Transverse colon (tissue), 4 donors: ENCODE measurements at places on chromosomes 2 and 18.
A peak's percentile ranks its signal among the peaks of the same experiment; 100 is the strongest.

- H3K4me3 ChIP-seq = no peak overlapping the region
- no peak for DNase-seq
- peaks cover 93% of the 10 kb centered on the region for H3K36me3 ChIP-seq
- H3K27ac ChIP-seq = no peak overlapping the region
- no peaks in the 10 kb centered on the region for H3K27me3 ChIP-seq
Observed at GRCh38 chr2:74364533-74365505, 15.3 kb downstream of the DCTN1 start.

DNA sequence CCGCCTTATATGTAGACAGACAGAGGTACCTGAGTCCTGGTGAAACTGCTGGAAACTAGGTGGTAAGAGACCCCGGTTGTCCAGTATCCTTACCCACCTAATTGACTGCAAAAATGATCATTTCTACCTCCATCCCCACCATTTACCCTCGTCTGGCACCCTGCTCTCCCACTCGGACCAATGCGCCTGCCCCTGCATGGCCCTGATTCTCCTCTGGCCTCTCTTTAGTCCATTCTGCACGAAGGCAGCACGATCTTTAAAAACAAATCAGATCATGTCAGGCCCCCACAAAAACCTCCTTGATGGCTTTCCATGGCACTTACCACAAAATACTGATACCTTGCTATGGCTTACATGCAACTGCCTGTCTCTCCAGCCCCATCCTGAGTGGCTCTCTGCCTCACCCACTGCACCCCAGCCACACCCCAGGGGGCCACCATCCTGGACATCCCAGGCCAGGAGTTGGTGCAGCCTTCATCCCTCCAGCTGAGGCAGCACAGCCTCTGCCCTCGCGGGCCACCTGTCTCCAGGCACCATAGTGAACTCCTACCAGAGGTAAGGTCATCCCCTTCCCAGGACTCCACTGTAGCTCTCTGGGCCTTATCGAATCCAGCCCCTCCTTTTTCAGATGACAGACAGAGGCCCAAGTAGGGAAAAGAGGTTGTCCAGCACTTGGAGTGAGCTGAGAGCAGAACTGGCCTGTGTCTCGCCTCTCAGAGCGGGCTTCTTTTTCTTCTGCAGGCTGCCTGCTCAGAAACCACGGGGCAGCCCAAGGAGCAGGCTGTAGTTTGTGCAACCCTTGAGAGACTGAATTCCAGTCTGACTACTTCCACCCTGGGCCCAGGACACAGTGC lies 12.3 kb upstream of the CIB4 start:
- no peak overlapping the region for H3K4me3 ChIP-seq
- no peak for DNase-seq
- H3K27ac ChIP-seq = no peak overlapping the region
- H3K27me3 ChIP-seq = no peaks in the 10 kb centered on the region
- H3K4me1 ChIP-seq = no peaks in the 10 kb centered on the region

- H3K4me1 ChIP-seq = no peaks in the 10 kb centered on the region
- peaks cover 56% of the 10 kb centered on the region for H3K36me3 ChIP-seq
- no peak overlapping the region for H3K4me3 ChIP-seq
- no peak for DNase-seq
Observed at GRCh38 chr2:25749676-25750075, 76.3 kb upstream of the DTNB start.

DNA sequence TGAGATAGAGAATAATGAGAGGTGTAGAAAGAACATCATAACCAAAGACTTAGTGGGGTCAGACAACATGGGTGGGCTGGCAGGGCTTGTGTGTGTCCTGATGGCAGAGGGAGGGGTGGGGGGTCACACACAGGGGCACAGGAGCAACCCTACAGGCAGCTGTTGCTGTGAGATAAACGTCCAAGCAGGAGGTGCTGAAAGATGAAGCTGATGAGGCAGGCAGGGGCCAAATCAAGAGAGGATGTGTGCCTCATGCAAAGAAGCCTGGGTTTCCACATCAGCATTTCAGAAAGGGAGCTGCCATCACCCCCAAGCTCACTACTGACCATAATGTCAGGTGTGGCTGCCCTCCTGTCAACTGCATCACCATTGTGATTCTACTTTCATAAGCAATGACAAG lies 16.0 kb upstream of the SKA1 start:
- no peaks in the 10 kb centered on the region for H3K36me3 ChIP-seq
- H3K4me3 ChIP-seq = no peak overlapping the region
- no peak overlapping the region for H3K27ac ChIP-seq
- no peak for DNase-seq
- H3K27me3 ChIP-seq = no peaks in the 10 kb centered on the region
- no peaks in the 10 kb centered on the region for H3K4me1 ChIP-seq

DNA sequence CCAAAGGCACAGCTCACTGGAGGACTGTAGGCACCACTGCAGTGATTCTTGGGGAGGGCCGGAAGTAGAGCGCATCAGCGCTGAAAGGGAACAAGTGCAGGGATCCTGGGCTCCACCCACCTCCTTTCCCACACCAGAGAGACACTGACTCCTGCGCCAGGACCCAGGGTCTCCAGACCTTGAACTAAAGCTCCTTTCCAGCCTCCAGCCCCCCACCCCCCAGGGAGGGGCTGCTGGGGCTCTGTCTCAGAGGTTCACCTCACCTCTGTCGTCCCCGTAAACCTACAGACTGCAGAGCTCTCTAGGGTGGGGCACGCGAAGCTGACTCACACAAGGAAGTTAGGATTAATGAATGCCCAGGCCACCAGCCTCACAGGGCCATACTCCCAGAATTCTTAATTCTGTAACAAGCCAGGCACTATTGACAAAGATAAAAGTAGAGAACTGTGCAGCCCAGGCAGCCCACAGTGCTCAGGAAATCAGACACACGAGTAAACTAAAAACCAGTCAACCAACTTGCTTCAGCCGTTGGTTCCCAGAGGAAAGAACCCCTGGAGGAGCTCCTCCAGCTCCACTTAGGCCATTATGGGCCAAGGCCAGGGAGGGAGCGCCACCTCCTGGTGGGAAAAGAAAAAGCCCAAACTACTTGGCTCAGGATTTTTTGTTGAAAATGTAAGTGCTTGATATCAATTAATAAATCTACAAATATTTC lies 45.1 kb upstream of the ACAA2 start:
- no peak overlapping the region for H3K4me3 ChIP-seq
- H3K4me1 ChIP-seq = peaks cover 32% of the 10 kb centered on the region
- H3K27ac ChIP-seq = peak overlapping the region; percentile 87
- H3K27me3 ChIP-seq = no peaks in the 10 kb centered on the region
- no peaks in the 10 kb centered on the region for H3K36me3 ChIP-seq

GRCh38 chr2:195477248-195477995 lies 179.6 kb upstream of the SLC39A10 start:
- no peak overlapping the region for H3K27ac ChIP-seq
- H3K4me3 ChIP-seq = no peak overlapping the region
- H3K27me3 ChIP-seq = no peaks in the 10 kb centered on the region

DNA sequence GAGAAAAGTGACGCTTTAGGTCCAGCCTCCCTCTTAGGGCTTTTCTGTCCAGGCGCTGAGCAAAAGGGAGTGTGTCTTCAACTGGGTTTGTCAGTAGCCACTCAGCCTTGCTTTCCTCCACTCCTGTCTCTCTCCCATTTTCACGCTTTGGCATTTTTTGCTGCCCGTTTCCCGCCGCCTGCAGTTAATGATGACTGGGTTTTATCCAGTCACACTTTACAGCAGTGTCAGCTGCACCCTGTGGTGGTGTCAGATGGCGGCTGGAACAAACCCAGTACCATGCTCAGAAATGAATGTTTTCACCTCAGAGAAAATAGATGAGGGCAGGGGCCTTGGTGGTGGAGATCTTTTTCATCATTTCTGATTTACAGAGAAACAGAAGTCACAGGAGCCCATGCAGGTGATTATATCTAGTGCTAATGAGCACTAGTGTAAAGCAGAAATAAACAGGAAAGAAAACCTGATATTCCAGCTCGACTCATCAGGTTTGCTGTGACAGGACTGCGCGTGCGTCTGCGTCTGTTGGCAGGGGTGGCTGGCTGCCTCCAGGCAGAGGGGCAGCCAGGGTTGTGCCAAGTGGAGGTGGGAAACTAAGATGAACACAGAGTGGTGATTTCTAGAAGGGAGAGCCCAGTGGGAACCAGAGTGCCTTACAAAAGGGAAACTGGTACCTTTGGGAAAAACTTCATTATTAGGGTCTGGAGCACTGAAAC lies 139.9 kb downstream of the TANC1 start:
- H3K4me3 ChIP-seq = no peak overlapping the region
- no peaks in the 10 kb centered on the region for H3K4me1 ChIP-seq
- DNase-seq = no peak
- H3K27me3 ChIP-seq = no peaks in the 10 kb centered on the region
- no peaks in the 10 kb centered on the region for H3K36me3 ChIP-seq

- no peak for DNase-seq
- H3K27ac ChIP-seq = no peak overlapping the region
- no peaks in the 10 kb centered on the region for H3K36me3 ChIP-seq
- H3K4me3 ChIP-seq = no peak overlapping the region
- H3K27me3 ChIP-seq = no peaks in the 10 kb centered on the region
- H3K4me1 ChIP-seq = no peaks in the 10 kb centered on the region
Observed at GRCh38 chr2:180376066-180376465, 369.0 kb upstream of the CWC22 start.

DNA sequence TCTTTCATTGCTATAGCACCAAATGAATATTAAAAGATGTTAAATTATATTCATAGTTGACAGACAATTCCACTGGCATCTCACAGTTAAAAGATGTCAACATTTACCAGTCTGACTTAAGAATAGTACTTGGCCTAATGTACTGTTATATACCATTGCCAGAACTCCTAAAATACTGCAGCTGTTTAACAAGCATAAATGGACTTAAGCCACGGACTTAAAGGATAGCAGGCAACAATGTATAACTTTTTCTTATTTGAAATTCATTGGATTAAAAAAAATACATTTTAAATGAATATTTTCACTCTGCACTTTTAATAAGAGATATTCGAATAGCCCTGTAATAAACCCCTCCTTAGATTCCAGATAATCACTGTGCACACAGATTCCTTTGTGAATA lies 3.8 kb downstream of the TCF4 start:
- no peak overlapping the region for H3K27ac ChIP-seq
- H3K4me3 ChIP-seq = peak overlapping the region; percentile 68
- H3K36me3 ChIP-seq = no peaks in the 10 kb centered on the region
- DNase-seq = no peak

DNA sequence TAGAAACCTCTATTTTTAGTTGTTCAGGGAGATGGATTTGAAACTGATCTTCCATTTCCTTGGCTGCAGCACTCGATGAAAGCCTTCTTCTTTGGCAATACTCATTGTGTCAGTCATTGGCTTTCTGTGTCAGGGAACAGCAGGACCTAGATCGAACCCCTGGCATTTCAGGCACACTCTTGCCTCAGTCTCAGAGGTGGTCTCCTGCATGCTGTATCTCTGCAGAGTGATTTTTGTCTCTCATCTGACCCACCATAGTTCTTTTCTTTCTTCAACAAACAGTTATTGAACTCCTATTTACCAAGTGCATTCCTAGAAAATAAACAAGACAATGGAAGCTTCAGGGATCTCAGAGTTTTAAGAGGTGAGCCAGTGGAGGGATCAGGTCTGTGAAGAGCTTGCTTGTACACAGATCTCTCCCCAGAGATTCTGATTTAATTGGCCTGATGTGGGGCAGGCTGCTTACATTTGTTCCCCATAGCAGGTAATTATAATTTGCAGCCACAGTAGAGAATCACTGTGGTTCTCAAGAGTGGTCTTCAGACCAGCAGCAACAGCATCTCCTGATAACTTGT lies 473.1 kb upstream of the TCF4 start:
- no peak for DNase-seq
- no peak overlapping the region for H3K4me3 ChIP-seq
- H3K36me3 ChIP-seq = no peaks in the 10 kb centered on the region
- H3K27ac ChIP-seq = no peak overlapping the region
- no peaks in the 10 kb centered on the region for H3K27me3 ChIP-seq

GRCh38 chr18:13646633-13647032 lies 79.7 kb downstream of the FAM210A start:
- no peaks in the 10 kb centered on the region for H3K4me1 ChIP-seq
- H3K4me3 ChIP-seq = no peak overlapping the region
- H3K27ac ChIP-seq = no peak overlapping the region
- no peaks in the 10 kb centered on the region for H3K27me3 ChIP-seq

DNA sequence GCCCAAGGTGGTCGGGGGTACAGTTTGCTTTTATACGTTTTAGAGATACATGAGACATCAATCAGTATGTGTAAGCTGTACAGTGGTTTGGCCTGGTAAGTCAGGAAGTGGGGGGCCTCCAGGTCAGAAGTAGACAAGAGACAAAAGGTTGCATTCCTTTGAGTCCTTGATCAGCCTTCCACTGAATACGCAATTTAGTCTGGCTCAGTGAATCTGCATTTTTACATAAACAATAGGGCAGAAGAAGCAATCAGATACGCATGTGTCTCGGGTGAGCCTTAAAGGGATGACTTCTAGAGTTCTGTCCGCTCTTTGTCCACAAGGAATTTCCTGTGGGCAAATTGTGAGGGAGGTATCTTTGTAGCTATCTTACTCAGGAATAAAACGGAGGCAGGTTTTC lies 87.2 kb downstream of the SOWAHC start:
- H3K4me1 ChIP-seq = peaks cover 39% of the 10 kb centered on the region
- DNase-seq = no peak
- no peaks in the 10 kb centered on the region for H3K27me3 ChIP-seq
- H3K36me3 ChIP-seq = no peaks in the 10 kb centered on the region
- H3K27ac ChIP-seq = peak overlapping the region; percentile 46

DNA sequence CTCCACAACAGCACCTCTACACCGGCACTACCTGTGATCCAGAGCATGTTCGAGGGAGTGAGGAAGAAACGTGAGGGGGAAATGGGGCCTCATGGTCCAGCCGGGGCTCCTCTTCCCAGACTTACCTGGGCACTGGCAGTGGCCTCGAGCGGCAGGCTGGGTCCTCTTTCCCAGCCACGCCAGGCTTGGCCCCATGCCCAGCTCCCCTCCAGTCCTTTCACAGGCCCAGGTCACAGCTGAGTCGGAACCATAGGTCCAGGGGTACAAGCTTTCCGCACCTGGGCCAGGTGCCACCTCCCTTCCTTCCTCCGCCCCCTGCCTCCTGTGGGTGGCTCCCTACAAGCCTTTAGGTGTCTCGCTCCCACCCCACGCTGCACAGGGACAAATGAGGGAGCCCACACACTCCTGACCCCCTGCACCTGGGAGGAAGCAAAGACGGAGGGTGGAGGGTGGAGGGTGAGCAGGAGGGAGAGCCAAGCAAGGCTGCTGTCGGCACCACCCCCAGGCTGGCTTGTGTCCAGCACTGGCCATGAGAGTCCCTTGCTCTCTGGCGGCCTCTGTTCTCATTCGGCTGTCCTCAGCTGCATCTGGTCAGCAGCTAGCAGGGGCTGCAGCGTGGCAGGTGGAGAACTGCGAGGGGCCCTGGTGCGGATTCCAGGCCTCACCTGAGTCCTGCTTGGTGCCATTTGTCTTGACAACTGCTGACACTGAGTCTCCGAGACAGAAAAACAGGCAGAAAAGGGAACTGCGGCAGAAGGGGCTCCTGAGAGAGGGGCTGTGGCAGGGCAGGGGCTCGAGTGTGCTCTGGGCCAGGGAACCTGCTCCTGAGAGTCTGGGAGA lies 26.8 kb downstream of the ADRA2B start:
- no peak overlapping the region for H3K27ac ChIP-seq
- no peaks in the 10 kb centered on the region for H3K36me3 ChIP-seq
- no peak for DNase-seq
- no peak overlapping the region for H3K4me3 ChIP-seq
- H3K27me3 ChIP-seq = no peaks in the 10 kb centered on the region

GRCh38 chr2:61363580-61363979 lies 107.3 kb downstream of the USP34 start:
- no peak overlapping the region for H3K4me3 ChIP-seq
- H3K36me3 ChIP-seq = peaks cover 24% of the 10 kb centered on the region
- H3K27me3 ChIP-seq = no peaks in the 10 kb centered on the region
- H3K27ac ChIP-seq = no peak overlapping the region
- no peak for DNase-seq
- no peaks in the 10 kb centered on the region for H3K4me1 ChIP-seq

GRCh38 chr2:10457846-10458598 lies 9.9 kb upstream of the ODC1 start:
- H3K4me3 ChIP-seq = no peak overlapping the region
- no peak for DNase-seq
- H3K4me1 ChIP-seq = peaks cover 6% of the 10 kb centered on the region
- H3K27me3 ChIP-seq = no peaks in the 10 kb centered on the region
